ENCODE measurements at places on chromosomes 5 and 9. TPM values are rescaled to one million over a fixed set of nuclear protein-coding genes. Genes with fewer than 3 reads are reported as not detected.
A peak's percentile ranks its signal among the peaks of the same experiment; 100 is the strongest.

DNA sequence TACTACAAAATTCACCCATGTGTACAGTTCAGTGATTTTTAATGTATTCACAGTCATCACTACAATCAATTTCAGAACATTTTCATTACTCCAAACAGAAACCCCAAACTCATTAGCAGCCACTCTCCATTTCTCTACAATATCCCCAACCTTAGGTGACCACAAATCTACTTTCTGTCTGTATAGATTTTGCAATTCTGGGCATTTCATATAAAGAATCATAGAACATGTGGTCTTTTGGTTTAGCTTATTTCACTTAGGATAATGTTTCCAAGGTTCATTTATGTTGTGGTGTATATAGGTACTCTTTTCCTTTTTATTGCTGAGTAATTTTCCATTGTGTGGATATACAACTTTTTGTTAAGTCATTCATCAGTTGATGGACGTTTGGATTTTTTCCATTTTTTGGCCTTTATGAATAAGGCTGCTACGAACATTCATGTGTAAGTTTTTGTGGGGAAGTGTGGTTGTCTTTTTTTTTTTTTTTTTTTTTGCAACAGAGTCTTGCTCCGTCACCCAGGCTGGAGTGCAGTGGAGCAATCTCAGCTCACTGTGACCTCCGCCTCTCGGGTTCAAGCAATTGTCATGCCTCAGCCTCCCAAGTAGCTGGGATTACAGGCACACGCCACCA lies 54.5 kb downstream of the DOCK8 start:
- H3K27ac ChIP-seq: no peak overlapping the region
- H3K4me1 ChIP-seq: no peaks in the 10 kb centered on the region

DNA sequence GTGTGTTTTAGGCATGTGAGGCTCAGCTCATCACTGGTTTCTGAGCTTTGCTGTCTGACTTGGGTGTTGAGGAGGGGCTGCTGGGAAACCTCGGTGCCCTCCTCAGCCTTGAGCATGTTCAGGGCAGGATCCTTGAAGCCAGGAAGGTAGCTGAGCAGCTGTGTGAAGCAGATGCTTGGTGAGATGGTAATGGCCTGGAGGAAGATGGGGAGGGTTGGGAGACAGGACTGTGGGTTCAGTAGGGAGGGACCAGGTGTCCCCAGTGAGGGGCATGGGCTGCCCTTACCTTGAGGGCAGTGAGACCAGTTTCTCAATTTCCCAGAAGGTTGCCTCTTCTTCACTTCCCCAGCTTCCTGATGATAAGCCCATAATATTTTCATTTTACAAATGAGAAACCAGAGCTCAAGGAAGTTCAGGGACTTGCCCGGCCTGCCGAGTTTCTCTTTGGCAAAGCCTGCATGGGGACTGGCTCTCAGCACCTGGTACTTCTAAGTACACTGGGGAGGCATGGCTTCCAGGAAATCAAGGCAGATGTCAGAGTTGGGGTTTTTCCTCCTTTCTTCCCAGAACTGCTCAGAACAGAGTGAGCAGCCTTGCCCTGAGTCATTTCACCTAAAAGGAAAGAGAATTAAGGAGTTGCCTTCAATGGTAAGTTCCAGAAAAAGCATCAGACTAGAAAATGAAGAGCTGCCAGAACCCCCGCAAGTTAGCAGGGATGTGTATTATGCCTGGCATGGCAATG lies 225.7 kb downstream of the MAST4 start:
- no peaks in the 10 kb centered on the region for H3K4me1 ChIP-seq
- no peak overlapping the region for H3K27ac ChIP-seq
- H3K36me3 ChIP-seq: no peaks in the 10 kb centered on the region

GRCh38 chr9:10268531-10269485 lies 344.0 kb downstream of the PTPRD start:
- no peak for DNase-seq
- H3K27ac ChIP-seq: no peak overlapping the region
- no peaks in the 10 kb centered on the region for H3K36me3 ChIP-seq
- no peak overlapping the region for H3K4me3 ChIP-seq
- H3K4me1 ChIP-seq: peaks cover 16% of the 10 kb centered on the region

C5orf52 gene
- total RNA-seq: not detected

DNA sequence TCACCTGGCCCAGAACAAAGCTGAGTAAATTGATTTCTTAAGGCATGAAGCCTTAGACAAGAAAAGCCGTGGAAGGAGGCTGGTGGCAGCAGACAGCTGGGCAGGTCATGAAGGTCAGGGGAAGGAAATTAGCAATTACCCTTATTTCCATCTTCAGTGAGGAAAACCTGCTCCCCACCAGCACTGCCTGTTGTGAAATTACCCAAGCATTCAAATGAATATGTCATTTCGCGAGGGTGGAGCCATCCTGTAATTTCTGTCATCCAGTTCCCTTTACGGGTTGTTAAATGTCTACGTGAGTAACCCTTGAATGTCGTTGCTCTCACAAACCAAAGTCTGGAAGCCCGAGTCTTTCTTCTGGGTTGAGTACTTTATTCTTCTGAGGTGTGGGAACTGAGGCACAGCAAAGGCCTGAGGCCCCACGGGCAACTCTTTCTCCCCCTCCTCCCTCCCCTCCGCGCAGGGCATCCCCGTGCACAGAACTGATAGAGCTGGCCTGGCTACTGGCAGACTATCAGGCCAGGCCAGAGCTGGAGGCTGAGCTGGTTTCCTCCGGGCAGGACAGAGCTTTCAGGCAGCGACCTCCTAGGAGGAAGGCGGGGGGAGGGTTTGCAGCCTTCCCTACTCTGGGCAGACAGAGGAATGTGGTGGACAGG lies 22.0 kb upstream of the AK3 start:
- peak overlapping the region; percentile 33 for H3K27ac ChIP-seq
- H3K36me3 ChIP-seq: no peaks in the 10 kb centered on the region
- peaks cover 1% of the 10 kb centered on the region for H3K27me3 ChIP-seq

DNA sequence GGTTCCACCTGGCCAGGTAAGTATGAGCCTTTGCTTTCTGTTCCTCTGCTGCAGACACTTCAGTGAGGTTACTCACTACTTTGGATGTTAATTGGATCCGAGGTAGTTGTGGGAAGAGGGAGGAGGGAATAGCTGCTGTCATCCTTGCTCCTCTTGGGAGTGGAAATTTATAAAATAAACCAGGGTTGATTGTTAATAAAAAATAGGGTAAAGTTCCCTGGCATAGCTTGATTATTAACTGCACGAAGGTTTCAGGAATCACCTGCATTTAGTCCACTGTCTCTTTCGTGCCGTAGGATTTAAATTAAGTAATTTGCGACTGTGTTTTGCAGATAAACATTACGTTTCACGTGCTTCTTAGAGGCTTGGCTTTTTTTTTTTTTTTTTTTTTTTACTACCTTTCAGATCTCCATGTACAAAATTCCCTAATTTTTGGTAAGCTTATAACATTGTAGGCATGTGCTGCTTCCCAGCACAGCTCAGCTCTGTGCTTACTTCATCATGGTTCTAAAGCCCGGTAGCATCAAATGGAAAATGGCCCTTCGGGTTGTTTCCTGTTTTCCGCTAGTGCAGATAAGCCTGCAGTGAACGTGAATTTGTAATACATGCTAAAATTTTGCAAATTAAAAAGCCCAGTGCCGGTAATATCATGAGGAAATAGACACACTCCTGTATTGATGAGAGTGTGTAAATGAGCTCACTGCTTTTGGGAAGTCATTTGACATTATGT lies 26.9 kb upstream of the LTC4S start:
- H3K27me3 ChIP-seq: no peaks in the 10 kb centered on the region
- H3K4me1 ChIP-seq: peaks cover 62% of the 10 kb centered on the region
- peaks cover 9% of the 10 kb centered on the region for H3K36me3 ChIP-seq
- H3K4me3 ChIP-seq: peak overlapping the region; percentile 53

DNA sequence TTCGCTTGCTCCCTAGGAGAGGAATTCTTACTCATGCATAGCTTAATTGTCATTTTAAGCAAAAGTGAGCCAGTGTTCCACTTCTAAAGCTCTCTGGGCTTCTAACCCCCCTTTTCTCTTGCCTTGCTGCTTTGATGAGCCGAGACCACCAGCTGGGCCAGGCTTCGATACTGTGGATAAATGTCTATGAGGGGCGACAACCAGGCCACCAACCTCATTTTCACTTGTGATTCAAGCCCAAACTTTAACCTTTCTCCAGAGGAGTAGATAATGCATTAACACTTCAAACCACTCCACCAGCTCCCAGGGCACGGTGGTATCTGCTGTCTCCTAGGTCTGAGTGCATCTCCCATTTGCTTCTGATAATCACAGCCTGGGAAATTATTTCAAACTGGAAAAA lies 205.6 kb downstream of the PSAT1 start:
- H3K36me3 ChIP-seq: no peaks in the 10 kb centered on the region
- no peak overlapping the region for H3K27ac ChIP-seq
- peaks cover 7% of the 10 kb centered on the region for H3K4me1 ChIP-seq
- no peaks in the 10 kb centered on the region for H3K27me3 ChIP-seq
- no peak overlapping the region for H3K4me3 ChIP-seq
- no peak for DNase-seq

HMMR gene
- total RNA-seq: 3.9 TPM

CNTNAP3B gene
- 9.5 TPM for total RNA-seq

DNA sequence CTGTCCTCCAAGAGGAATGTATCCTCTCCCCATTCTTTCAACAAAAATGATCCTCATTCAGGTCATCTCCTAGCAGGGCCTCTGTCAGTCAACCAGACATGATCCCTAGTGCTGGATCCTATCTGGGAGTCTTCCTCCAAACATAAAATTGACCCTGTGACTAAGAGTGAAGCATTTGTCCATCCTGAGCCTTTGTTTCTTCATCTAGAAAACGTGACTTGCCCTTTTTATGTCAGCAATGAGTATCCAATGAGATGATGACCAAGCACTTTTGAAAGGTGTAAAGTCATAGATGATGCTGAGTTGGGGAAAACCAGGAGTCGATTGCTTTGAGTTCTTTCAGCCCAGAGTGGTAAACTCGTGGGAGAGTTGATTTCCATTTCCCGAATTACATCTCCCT lies 143.3 kb downstream of the CMYA5 start:
- no peak overlapping the region for H3K27ac ChIP-seq
- H3K4me3 ChIP-seq: no peak overlapping the region
- no peaks in the 10 kb centered on the region for H3K27me3 ChIP-seq
- H3K4me1 ChIP-seq: no peaks in the 10 kb centered on the region

GRCh38 chr5:137167187-137167586 lies 331.9 kb downstream of the SPOCK1 start:
- no peak overlapping the region for H3K27ac ChIP-seq
- no peaks in the 10 kb centered on the region for H3K4me1 ChIP-seq
- H3K4me3 ChIP-seq: no peak overlapping the region
- H3K36me3 ChIP-seq: no peaks in the 10 kb centered on the region
- DNase-seq: no peak

- H3K27me3 ChIP-seq: no peaks in the 10 kb centered on the region
- DNase-seq: no peak
- peak overlapping the region; percentile 81 for H3K27ac ChIP-seq
- peak overlapping the region; percentile 52 for H3K4me3 ChIP-seq
- H3K4me1 ChIP-seq: peaks cover 35% of the 10 kb centered on the region
These were observed 68.9 kb downstream of the PRDM6 start for GRCh38 chr5:123157791-123158581.

FOXD1 gene
- total RNA-seq: 28.6 TPM

GRCh38 chr5:150783422-150783928 lies 4.9 kb downstream of the SMIM3 start:
- peaks cover 54% of the 10 kb centered on the region for H3K4me1 ChIP-seq
- peak overlapping the region; percentile 63 for H3K27ac ChIP-seq
- no peaks in the 10 kb centered on the region for H3K27me3 ChIP-seq
- no peak for DNase-seq
- H3K36me3 ChIP-seq: peaks cover 3% of the 10 kb centered on the region
- H3K4me3 ChIP-seq: peak overlapping the region; percentile 31

PKD2L2 gene
- not detected for total RNA-seq

DMRT1 gene
- total RNA-seq: not detected

DNA sequence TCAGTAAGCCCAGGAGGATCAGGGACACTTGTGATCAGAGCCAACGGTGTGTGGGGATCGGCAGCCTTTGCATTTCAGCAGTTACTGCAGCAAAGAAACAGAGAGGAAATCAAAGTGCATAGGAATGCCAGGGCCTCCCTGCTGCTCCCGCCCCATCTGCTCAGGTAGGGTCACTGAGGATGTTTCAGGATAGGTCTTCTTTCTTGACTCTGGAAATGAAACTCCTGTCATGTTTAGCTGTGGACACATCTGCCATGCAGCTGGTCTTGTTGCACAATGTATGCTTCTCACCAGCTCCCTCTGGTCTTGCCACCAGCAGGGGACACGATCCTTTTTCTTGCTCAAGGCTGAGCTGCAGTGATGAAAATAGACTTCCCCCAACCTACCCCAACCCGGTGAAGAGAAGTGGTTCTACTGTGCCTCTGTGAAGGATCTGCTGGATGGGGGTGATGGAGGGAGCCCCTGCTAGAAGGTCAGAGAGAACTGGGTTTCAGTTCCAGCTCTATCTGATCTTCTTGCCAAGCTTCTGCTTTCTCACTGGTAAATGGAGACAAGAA lies 185.2 kb upstream of the KLF4 start:
- no peak overlapping the region for H3K27ac ChIP-seq
- no peak overlapping the region for H3K4me3 ChIP-seq
- H3K27me3 ChIP-seq: no peaks in the 10 kb centered on the region
- H3K36me3 ChIP-seq: no peaks in the 10 kb centered on the region

SPINK1 gene
- not detected for total RNA-seq

GRCh38 chr5:133508331-133508730 lies 104.0 kb downstream of the FSTL4 start:
- H3K36me3 ChIP-seq: no peaks in the 10 kb centered on the region
- H3K27ac ChIP-seq: no peak overlapping the region
- no peak for DNase-seq
- H3K4me3 ChIP-seq: no peak overlapping the region
- peaks cover 14% of the 10 kb centered on the region for H3K27me3 ChIP-seq
- no peaks in the 10 kb centered on the region for H3K4me1 ChIP-seq

LCN1 gene
- total RNA-seq: 0.60 TPM

SLCO6A1 gene
- total RNA-seq: 1.1 TPM

DNA sequence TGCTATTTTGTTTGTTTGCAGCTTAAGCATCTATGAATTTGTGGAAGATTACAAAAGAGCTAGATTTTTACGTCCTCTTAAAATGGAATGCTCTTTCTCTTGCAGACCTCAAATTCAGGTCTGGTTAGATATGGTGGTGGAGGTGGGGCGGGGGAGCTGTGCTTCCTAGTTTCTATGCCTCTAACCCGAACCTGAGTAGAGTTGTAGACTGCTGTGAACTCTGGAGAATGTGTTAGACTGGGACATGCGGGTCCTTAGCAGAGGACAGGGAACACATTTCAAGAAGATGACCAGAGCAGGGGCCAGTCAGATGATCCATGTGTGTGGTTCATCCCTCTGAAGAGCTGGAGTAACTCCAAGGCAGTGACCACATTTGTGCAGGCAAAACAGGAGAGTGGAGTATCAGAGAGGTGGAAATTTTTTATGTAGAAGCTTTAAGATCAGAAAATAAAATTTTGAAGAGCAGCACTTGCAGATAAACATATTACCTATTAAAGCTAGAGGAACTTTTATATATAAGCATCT lies 154.9 kb downstream of the FAM174A start:
- H3K27me3 ChIP-seq: peaks cover 16% of the 10 kb centered on the region
- H3K36me3 ChIP-seq: peaks cover 2% of the 10 kb centered on the region
- H3K4me1 ChIP-seq: no peaks in the 10 kb centered on the region
- no peak overlapping the region for H3K27ac ChIP-seq
- DNase-seq: no peak

- H3K36me3 ChIP-seq: peaks cover 56% of the 10 kb centered on the region
- H3K4me1 ChIP-seq: peaks cover 61% of the 10 kb centered on the region
- H3K4me3 ChIP-seq: no peak overlapping the region
- no peaks in the 10 kb centered on the region for H3K27me3 ChIP-seq
These were observed 227.8 kb downstream of the PAPPA start for GRCh38 chr9:116381350-116381749.

- H3K4me1 ChIP-seq: peaks cover 10% of the 10 kb centered on the region
- H3K27ac ChIP-seq: no peak overlapping the region
- no peaks in the 10 kb centered on the region for H3K36me3 ChIP-seq
- no peak for DNase-seq
- H3K27me3 ChIP-seq: peaks cover 27% of the 10 kb centered on the region
These were observed 1.4 kb downstream of the COL23A1 start for GRCh38 chr5:178588769-178589168.
